GF-D8 (cell line): ENCODE measurements at places on chromosomes 16 and 17.

GRCh38 chr17:48647103-48647962 lies 21.2 kb upstream of the HOXB9 start:
- DNase-seq, result no peak

- DNase-seq, result no peak
These were observed 34.1 kb upstream of the HELZ start for GRCh38 chr17:67279115-67279514.

GRCh38 chr17:14052886-14053615 lies 16.3 kb upstream of the COX10 start:
- DNase-seq, result no peak

DNA sequence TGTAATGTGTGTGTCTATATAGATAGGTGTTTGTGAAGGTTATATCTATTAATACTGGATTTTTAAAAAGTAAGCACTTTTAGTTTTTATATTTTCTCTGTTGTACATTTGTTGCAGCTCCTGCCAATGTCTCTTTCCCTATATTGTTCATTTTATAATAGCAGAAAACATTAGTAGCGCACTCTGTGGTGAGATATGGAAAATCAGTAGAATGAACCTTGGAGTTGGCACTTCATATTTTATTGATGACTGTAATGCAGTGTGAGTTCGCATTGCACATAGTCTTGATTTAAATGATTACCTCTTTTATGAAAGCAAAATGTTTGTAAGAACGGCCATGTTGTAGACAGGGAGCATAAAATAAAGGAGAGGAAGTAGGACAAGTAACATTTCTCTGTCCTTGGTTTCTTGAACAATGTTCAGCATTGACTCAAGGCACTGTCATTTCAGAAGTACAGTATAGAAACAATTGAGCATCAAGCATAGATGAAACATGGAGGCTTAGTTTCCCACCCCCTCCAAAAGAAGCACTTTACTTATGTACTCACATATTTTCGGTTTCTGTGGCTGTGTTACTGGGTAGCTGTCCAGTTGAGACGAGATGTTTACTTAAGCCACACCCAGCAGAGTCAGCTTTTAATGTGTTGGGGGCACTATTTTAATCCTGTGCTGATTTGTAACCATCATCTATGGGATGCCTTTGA lies 74.0 kb downstream of the TANC2 start:
- DNase-seq, result no peak

GRCh38 chr17:2386400-2387085 lies 14.3 kb downstream of the MNT start:
- no peak for DNase-seq

DNA sequence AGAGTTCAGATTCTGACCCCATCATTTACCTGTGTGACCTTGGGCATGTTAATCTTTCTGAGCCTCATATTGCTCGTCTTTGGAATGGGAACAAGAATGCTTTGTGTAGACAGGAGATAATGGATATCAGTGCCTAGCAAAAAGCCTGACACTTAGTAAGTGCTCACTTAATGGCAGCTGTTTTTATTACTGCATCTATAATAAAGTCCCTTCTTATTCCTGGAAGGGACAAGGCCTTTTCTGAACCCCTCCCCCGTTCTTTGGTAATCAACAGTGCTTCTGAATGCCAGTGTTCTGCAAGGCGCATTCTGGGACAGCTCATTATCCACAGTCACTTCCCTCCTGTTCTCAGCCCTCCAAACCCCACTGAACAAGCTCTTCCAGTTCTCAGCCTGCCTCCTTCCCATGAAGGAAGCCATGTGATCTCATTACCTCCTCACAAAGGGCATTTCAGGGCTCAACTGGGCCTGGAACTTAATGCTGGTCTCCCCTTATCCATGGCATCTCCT lies 25.1 kb upstream of the SUPT4H1 start:
- DNase-seq, result no peak

GRCh38 chr17:76005263-76006149 lies 4.9 kb downstream of the CDK3 start:
- peak; percentile 8 for DNase-seq

- no peak for DNase-seq
These were observed 2.0 kb upstream of the ZACN start for GRCh38 chr17:76076765-76077583.

DNA sequence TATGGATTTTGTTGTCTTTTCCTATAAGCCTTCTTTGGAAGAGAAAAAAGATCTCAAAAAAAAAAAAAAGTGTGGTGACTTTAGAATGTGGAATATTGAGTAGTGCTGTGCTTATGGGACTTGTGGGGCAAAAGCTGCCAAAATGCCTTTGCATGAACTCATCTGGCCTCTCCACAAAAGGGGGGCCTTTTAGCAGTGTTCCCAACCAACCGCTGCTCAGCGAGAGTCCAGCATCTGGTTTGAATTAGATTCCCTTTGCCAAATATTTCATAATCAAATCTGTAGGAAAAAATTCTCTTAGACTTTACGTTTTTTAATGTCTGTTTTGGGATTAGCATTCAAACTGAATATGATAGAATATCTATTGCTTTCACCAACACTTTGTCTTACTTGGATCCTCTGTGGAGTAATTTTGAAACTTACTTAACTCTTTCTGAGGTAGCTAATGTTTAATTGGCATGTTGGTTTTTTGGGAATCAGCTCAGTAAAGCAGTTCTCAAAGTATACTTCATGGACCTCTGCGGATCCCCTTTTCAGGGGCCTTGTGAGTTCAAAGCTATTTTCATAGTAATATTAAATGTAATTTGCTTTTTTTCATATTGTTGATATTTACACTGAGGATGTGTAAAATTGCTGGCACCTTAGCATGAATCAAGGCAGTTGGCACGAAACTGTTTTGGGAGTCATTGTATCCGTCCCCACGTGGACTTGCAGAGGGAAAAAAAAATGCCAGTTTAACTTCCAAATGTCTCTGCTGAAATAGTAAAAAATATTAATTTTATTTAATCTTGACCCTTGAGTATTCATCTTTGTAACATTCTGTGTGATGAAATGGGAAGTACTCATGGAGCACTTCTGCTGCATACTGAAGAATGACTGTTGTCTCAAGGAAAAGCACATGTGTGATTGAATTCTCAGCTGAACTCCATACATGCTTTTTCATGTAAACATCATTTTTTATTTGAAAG lies 34.7 kb upstream of the VPS4A start:
- DNase-seq, result no peak

DNA sequence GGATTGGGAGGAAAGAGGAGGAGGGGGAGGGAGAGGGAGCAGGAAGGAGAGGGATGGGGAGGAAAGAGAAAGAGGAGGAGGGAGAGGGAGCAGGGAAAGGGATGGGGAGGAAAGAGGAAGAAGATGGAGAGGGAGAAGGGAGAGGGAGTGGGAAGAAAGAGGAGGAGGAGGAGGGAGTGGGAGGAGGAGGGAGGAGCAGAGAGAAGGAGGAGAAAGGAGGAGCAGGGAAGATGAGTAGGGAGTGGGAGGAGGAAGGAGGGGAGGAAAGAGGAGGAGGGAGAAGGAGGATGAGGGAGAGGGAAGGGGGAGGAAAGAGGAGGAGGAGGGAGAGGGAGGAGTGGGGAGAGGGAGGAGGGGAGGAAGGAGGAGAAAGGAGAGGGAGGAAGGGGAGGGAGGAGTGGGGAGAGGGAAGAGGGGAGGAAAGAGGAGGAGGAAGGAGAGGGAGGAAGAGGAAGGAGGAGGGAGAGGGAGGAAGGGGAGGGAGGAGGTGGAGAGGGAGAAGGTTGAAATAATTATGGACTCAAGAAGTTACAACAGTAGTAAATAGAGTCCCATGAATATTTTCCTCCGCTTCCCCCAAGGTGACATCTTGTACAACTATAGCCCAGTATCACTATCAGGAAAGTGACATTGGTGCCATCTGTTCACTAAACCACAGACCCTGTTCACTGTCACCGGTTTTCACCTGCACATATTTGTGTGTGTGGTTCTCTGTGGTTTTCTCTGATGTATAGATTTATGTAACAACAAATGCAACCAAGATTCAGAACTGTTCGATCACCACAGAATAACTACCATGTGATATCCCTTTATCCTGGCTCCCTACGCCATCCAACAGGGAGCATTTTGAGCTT lies 325.3 kb upstream of the EEF2KMT start:
- DNase-seq, result no peak

GRCh38 chr17:15231851-15232516 lies 33.1 kb downstream of the PMP22 start:
- no peak for DNase-seq

DNA sequence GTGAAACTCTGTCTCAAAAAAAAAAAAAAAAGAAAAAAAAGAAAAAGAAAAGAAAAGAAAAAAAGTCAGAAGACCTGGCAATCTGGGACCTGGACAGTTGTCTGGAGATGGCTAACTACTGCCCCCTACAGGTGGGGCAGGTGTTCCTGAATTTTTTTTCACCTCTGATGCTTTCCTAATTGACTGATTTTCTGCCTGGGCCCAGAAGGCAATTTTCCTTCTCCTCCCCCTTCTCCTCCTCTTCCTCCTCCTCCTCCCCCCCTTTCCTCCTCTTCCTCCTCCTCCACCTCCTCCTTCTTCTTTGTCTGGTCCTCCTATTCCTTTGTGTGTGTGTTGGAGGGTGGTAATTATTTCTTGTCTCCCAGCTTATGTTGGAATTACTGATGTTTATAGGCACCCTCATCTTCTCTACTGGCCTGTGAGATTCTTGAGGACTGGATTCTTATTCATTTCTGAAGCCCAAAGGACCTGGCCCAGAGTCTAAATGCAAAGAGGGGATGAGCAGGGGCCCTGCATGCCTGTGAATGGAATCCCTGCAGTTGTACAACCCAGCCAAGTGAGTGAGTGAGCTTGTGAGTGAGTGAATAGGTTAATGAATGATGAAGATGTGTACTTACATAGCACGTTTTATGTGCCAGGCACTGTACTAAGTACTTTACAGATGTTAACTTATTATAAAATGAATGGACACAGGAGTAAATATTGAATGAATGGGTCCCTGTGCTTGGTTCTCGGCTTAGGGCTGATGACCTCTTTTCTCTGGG lies 26.9 kb downstream of the IRX5 start:
- DNase-seq, result no peak

GRCh38 chr16:8967132-8967821 lies 3.6 kb upstream of the USP7 start:
- DNase-seq, result peak; percentile 25

DNA sequence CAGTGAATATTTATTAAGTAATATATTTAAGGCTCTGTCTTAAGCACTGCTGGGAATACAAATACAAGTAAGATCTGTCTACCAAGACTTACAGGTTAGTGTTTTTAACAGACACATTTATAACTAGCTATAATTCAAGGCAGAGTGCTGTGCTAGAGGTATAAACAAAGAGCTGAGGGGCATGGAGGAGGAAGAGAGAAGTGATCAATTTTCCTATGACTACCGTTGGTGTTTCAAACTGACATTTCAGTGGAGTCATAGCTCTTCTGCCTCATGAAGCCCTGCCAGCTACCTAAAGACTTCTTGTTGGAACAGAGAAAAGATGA lies 79.9 kb downstream of the CYB561 start:
- DNase-seq, result no peak

- DNase-seq, result no peak
These were observed 115.2 kb downstream of the COPRS start for GRCh38 chr17:31743797-31744196.

GRCh38 chr17:31307640-31308039 lies 6.2 kb downstream of the EVI2B start:
- DNase-seq, result no peak

DNA sequence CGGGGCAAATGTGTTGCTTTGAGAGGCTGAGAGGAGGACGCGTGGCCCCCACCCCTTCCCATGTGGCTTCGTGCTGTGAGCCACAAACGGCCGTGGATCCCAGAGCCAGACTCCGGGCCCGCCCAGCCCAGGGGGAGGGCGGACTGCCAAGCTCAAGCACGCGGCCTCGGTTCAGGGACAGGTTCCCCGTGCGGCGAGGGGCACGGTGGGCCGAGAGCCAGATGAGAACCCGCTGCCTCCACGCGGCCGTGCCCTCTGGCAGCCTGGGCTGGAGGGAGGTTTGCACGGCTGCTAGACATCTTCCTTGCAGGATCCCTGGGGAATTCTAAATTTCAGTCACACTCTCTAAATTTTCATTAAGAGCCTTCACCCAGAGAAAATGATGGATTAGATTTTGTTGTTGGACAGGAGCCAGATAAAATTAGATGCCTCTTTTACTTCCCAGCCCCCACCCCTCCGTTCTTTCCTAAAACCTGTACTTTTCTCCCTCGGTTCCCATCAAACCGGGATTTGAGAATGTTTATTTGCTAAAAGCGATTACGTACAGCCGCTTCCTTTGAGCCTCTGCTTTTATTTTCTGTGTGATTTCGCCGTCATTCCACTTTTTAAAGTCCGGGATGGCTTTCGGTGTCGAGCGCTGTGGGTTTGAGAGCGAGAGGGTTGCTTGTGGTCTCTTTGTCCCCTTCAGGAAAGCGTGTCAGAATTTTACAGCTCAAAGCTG lies 25.0 kb upstream of the GNG13 start:
- DNase-seq, result no peak

DNA sequence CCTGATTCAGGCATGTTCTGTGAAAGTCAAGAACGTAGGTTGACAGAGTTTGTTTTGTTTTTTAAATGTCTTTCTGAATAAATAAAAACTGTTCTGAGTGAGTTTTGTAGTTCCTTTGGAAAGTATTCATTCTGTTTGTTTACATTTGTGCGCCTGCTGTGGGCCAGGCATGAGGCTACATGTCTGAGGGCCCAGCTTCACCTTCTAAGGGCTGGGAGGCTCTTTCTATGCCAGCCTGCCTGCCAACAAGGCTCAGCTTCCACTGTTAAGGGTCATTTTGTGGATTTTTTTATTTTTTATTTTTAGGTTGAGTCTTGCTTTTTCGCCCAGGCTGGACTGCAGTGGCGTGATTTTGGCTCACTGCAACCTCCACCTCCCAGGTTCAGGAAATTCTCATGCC lies 6.1 kb downstream of the WWOX start:
- no peak for DNase-seq

- DNase-seq, result no peak
These were observed 22.2 kb downstream of the CLEC19A start for GRCh38 chr16:19307587-19308241.

GRCh38 chr17:21090902-21091618 lies 35.7 kb upstream of the DHRS7B start:
- DNase-seq, result no peak

DNA sequence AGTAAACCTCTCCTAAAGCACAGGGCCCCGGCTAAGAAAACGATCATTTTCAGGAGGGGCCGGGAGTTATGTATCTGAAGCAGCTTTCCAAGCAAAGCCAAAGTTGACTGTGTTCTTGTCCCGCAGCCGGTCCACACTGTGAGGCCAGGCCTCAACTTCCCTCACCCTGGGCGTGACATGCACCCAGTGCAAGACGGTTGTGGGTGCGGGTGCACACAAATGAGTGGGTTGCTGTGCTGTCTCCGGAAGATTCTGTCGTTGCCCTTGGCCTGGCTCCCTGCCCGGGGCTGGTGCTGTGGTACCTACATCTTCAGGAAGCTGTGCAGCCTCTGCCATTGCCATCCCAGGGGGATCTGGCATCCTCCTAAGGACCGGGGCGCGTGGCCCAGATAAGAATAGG lies 16.6 kb downstream of the MLYCD start:
- DNase-seq, result no peak

- DNase-seq, result no peak
These were observed 37.7 kb downstream of the GINS2 start for GRCh38 chr16:85650844-85651628.
